DMS153 (cell line): ENCODE measurements at places on chromosomes 13 and 19.
A peak's percentile ranks its signal among the peaks of the same experiment; 100 is the strongest.

DNA sequence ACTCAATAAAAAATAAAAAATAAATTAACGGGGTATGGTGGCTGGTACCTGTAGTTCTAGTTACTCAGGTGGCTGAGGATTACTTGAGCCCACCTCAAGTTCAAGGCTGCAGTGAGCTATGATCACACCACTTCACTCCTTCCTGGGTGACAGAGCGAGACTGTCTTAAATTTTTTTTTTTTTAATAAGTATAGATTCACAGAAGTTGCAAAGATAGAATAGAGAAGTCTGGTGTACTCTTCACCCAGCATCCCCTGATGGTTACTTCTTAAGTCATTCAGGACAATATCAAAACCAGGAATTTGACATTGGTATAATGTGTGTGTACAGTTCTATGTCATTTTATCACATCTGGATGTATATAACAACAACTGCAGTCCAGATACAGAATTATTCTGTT, 7.7 kb upstream of the CD22 start:
- DNase-seq = no peak

DNA sequence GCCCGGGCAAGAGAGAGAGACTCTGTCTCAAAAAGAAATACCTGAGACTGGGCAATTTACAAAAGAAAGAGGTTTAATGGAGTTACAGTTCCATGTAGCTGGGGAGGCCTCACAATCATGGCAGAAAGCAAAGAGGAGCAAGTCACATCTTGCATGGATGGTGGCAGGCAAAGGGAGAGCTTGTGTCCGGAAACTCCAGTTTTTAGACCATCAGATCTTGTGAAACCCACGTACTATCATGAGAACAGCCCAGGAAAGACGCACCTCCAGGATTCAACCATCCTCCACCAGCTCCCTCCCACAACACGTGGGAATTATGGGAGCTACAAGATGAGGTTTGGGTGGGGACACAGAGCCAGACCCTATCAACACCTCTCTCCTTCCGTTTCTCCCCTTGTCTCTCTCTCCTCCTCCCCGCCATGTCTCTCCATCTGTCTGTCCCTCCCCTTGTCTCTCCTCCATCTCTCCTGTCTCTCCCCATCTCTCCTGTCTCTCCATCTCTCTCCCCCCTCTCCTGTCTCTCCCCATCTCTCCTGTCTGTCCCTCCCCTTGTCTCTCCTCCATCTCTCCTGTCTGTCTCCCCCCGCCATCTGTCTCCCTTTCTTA, 10.0 kb downstream of the POLR2E start:
- no peak for DNase-seq

DNA sequence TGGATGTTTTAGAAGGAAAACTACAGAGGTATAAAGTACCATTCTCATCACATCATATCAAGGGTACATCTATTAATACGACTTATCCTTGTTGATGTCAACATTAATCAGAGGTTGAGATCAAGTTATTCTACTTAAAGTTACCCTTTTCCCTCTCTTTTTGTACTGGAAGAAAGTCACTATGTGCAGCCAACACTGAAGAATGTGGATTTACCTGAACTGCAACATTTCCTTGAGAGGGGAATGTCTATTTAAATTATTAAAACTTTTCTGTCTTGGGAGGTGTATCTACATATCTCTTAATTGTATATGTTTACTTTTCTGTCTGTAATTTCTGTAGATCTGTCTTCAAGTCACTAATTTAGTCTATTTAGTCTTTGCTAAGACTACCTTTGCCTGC, 2.5 kb upstream of the FBXL3 start:
- DNase-seq = no peak

DNA sequence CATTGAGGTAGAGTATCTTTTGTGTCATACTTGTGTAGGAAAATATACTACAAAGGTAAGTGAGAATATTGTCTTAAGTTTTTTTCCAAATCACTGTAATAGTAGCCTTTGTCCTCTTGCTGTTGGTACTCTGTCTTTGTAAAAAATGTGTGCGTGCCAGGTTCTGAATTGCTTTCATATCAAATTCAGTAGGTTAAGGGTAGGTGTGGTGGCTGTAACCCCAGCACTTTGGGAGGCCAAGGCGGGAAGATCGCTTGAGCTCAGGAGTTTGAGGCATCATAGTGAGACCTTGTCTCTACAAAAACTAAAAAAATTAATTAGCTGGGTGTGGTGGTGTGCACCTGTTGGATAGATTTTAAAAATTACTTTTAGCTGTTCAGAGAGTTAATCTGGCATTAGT, 46.6 kb downstream of the GARRE1 start:
- no peak for DNase-seq

DNA sequence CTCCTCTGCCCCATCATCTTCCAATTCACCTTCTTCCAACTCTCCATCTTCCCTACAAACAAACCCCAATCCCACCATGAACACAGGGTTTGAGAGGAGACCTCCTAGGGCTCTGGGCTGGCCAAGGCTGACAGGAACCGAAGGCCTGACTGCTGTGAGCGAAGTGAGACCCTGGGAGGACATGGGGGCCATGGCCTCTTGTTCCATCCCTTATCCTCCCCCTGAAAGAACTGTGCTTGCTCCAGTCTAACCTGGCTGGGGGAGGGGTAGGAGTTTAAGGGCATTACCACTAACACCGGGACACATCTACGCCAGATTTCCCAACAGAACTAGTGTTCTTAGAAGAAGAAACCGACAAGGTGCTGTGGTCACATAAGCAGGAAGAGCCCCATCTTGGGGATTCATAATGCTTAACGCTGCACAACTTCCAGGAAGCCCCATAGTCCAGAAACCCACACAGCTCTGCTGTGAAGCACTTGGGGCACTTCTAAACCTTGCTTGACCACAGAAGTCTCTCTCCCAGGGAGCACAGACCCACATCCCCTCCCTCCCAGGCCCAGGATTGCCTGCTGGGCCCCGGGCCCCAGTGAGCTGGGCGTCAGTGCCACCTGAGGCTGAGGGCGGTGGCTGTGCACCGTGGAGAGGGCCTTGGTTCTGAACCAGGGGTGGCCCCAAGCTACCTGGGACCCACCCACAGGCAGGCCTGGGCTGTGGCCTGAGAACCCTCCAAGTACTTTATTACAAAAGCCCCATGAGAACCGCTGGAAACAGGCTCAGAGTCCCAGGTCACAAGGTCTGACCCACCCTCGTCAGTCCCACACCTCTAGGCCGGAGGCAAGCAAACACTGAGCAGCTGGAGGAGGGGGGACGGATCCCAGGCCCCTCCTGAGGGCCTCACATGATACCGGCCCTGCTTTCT, 18.8 kb downstream of the ZC3H4 start:
- no peak for DNase-seq

DNA sequence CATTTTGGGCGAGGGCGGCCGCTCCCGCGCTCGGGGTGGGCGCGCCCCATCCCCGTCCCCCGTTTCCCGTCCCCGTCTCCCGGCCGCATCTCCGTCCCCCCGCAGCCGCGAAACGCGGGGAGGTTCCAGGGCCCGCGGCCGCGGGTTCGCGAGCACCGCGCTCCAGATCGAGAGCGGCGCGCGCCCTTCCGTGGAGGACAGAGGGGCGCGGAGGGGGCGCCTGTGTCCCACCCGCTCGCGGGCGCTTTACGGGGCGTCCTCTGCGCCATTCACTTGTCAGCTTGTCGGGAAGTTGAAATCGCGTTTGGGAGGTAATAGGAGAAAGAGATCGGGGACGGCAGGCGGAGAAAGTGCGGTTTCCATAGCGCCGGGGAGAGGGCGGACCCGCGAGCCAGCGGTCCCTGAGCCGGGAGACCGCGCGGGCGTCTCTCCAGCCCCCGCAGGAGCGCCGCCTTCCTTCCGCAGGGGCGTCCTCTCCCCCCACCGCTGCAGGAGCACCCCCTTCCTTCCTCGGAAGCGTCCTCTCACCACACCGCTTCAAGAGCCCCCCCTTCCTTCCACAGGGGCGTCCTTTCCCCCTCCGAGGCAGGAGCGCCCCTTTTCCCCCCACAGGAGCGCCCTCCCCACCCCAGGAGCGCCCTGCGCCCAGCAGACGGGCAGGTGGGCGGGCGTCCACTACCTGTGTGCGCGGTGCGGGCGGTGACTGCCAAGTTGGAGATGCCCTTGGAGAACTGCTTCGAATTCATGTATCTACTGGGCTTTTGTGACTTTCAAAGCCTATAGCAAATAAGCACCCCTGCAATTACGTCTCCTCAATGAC, 962 bp upstream of the IRS2 start:
- DNase-seq = peak; percentile 44

DNA sequence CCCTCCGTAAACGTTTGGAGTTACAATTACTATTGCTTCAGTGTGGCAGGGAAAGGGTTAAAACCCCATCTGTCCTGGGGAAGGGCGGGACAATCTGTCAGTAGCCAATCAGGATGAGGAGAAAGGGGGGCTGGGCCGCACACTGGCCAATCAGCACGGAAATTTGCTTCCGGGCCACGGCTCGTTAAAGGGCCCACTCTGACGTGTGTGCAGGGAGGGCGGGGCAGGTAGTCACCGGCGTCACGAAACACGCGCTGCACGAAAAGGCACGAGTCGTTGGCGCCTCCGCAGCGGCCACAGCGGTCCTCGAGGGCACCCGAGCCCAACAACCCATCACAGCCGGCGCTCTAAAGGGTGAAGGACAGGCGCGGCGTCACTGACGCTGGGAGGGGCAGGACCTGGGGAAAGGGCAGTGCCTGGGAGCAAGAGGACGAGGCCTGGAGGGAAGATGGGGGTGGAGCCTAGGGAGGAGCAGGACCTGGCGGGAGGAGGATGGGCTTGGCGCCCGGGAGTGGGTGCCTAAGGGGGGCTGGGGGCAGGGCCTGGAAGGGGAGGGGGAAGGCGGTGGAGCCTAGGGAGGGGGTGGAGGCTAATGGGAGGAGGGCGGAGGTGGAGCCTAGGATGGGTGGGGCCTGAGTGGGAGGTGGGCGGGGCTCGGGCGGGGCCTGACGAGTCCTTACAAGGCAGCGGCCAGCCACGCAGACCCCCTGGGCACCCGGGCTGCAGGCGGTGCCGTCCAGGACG, 4.9 kb downstream of the ADAMTSL5 start:
- peak; percentile 80 for DNase-seq

- no peak for DNase-seq
Measured at GRCh38 chr19:32642771-32643170, 32.2 kb downstream of the ANKRD27 start.

GRCh38 chr13:26095338-26095737, 43.5 kb upstream of the SHISA2 start:
- no peak for DNase-seq

GRCh38 chr13:67318860-67319259, 88.7 kb upstream of the PCDH9 start:
- DNase-seq = no peak

GRCh38 chr13:52461265-52461664, 6.0 kb downstream of the CKAP2 start:
- DNase-seq = no peak

- no peak for DNase-seq
Measured at GRCh38 chr13:78779608-78780007, 120.7 kb upstream of the OBI1 start.

GRCh38 chr19:34504273-34504808, 22.8 kb downstream of the WTIP start:
- no peak for DNase-seq

- DNase-seq = no peak
Measured at GRCh38 chr13:44024846-44025195, 145.1 kb downstream of the LACC1 start.

- no peak for DNase-seq
Measured at GRCh38 chr19:28855216-28855615, 357.7 kb downstream of the UQCRFS1 start.
